NCI-H446 treated with DMSO at 0.1 percent for 48 hours (cell line): ENCODE measurements at places on chromosomes 5 and 9.

GRCh38 chr5:88236866-88237642 lies 31.6 kb downstream of the TMEM161B start:
- DNase-seq = no peak

- no peak for DNase-seq
Observed at GRCh38 chr9:128862401-128862851, 19.3 kb downstream of the KYAT1 start.

DNA sequence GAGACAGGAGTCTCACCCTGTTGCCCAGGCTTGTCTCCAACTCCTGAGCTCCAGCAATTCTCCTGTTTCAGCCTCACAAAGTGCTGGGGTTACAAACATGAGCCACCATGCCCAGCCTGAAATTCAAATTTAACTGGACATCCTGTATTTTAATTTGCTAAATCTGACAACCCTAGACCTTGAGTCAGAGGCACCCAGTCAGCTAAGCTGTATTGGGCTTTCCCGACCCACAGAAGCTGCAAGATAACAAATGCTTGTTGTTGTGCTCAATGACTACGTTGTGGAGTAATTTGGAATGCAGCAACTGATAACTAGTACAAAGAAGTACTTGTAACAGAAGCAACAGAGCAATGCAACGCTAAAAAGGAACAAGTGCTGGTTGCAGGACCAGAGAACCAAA lies 533.1 kb downstream of the NTRK2 start:
- no peak for DNase-seq

DNA sequence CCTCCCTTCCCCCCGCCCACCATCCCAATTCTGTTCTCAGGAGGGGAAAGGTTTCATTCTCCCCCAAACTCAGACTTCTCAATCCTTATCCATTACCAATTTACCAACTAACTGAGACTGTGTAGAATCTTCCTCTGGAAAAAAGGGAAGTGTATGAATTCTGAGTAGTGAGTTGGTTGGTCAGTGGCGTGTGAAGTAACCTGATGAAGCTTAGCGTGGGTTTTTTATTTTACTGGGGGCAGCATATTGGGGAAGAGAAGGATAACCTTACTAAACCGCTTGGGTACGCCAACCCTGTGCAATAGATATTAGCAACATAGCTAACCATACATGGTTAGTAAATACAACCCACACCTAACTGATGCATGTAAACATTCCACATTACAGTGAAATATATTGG lies 1.1 kb upstream of the DNAJC21 start:
- no peak for DNase-seq

DNA sequence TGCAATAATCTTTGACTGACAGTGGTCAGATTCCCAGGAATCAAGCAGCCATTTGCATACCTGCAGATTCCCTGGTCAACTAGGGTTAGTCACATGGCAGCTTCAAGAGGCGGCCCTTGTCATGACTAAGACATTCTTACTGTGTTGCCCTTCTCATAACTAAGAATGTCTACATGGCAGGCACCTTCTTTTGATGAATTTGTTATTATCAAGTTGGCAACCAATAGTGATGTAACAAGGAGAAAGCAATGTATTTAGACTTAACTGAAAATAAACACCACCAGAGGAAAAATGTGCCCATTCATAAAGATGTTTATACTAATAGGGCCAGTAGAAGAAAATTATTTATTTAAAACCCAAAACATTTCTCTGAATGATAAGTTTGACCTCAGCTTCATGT lies 215.6 kb downstream of the TLE1 start:
- DNase-seq = no peak
